ENCODE measurements at places on chromosomes 6 and 20. TPM values are rescaled to one million over a fixed set of nuclear protein-coding genes. Genes with fewer than 3 reads are reported as not detected.

DNA sequence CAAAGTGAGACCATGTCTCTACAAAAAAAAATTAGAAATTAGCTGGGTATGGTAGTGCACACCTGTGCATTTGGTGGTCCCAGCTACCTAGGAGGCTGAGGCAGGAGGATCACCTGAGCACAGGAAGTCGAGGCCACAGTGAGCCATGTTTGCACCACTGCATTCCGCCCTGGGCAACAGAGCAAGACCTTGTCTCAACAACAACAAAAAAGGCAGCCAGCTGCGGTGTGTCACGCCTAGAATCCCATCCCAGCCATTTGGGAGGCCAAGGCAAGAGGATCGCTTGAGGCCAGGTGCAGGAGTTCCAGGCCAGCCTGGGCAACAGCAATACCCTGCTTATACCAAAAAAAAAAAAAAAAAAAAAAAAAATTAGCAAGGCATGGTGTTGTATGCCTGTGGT lies 1.1 kb upstream of the BAK1 start:
- DNase-seq, result no peak

DNA sequence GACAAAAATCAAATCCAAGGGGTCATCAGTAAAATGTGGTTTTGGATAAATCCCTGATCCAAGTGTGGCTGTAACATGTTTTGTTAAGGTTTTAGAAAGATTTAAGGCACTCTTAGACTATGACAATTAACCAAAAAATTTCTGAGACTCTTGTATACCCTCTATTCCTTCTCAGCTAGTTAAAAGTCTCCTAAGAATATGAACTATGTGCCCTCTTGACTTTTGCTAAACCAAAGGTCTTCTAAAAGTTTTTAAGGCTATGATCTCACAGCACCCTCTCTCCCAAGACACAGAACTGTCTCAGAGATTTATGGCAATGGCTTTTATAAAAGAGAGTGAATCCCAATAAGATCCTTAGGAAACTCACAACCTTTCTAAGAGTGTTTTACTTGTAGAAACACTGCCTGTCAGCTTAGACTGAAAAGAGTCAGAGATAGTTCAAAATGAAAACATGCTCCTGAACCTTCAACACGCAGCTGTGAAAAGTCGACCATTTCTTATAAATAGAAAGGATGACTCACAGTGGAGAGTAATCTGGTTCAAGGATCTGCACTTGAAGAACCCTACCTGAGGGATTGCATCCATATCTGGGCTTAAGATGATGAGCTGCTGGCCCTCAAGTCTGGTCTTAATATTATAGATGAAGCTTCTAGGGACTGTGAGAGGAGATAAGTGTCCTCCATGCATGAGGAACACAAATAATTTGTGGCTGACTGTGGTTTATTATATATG lies 388.4 kb upstream of the GJE1 start:
- no peak for DNase-seq

The GMEB2 gene
- 6.2 TPM for polyA plus RNA-seq

DNA sequence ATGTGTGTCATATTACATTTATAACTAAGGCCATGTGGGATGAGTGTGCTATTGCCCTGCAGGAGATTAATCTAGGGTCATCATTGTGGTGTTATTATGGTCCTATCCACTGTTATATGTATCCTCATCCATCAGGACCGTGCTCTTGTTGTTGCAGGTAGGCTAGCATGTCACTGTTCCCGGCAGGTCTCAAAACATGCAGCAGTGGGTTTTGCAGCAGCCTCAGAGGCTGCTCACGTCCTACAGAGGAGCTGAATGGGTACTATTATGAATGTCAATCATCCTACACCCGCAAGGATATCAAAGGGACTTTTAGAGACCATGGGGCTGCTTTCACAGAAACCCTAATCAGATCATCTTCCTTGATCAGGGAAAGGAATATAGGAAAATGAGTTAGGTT lies 318.2 kb downstream of the SAMD5 start:
- DNase-seq, result no peak

GRCh38 chr6:166162599-166163342 lies 4.9 kb downstream of the TBXT start:
- no peak for DNase-seq

The HAO1 gene
- polyA plus RNA-seq, result not detected

The OXT gene
- polyA plus RNA-seq, result 1.0 TPM

- no peak for DNase-seq
Observed at GRCh38 chr6:43845646-43846045, 75.6 kb downstream of the VEGFA start.

The LY86 gene
- 3.6 TPM for polyA plus RNA-seq

DNA sequence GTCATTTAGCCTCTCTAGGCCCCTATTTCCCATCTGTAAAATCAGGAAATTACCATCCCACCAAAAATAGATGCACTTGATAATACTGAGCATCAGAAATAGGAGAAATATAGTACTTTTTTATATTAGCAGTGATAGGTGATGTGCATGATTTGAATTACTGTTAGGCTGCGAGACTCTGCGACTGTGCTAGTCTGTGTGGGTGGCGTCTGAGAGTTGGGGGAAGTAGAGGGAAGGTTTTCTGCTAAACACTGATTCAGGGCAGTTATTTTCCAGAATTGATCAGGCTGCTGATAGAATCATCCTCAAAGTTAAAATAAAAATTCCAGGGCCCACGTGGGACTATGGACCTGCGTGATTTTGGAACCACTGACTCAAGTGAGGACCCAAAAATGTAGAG lies 60.4 kb upstream of the ARMH2 start:
- no peak for DNase-seq

The DDX43 gene
- 0.15 TPM for polyA plus RNA-seq

- DNase-seq, result no peak
Observed at GRCh38 chr6:87277123-87277522, 45.3 kb upstream of the SMIM8 start.

DNA sequence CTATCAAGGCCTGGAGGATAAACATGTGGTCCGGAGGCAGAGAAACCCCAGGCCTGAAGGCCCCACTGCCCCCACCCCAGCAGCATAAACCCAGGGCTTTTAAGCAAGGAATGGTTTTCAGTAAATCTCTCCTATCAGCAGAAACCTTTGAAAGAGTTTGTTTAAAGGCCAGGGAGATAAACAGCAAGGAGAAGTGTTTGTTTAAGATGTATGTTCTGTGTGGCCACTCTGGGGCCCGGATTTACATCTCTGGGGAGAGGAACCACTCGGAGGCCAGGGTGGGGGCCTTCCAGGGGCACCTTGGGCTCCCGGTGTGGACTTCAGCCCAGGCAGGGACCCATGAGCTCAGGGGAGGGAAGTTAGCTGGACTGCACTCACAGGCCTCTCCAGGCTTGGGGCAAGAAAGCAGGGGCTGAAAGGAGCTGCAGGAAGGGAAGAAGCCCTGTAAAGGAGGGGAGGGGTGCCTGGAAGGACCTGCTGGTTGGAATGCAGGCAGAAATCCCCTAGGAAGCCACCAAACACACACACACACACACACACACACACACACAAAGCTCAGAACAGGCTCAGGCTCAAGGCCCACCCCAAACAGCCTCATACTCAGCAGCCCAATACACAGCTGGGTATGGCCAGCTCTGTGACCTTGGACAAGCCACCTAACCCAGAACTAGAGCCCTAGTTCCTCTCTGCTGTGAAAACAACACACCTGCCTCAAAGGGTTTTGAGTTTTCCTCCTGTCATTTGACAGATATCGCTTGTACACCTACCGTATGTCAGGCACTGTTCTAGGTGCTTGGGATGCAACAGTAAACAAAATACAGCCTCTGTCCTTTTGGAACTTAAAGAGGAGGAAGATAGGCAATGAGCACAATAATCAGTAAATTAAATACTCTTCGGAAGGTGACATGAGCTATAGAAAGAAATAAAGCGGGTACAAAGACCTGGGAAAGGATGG lies 26.2 kb upstream of the FOXP4 start:
- DNase-seq, result no peak

The NECAB3 gene
- polyA plus RNA-seq, result not detected

The CD40 gene
- 7.5 TPM for polyA plus RNA-seq

DNA sequence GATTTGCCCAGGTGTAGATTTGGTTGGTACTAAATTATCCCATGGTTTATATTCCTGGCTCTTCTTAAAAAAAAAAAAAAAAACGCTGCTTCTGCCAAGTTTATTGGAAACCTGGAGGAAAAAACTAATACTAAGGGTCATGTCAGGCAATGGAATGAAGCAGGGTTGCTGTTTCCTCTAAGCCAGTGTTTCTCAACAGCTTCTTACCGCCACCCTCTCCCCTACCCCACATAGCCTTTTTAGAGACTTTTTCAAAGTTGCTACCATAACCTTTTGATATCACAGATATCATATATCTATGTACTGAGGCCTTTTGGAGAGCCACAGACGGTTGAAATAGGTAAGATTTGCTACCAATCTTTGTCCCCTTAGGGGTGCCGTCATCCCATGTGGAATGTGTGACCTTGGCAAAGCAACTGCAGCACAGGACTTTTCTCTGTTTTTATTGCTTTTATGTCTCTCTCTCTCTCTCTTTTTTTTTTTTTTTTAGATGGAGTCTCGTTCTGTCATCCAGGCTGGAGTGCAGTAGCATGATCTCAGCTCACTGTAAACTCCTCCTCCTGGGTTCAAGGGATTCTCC lies 35.0 kb downstream of the SYTL3 start:
- no peak for DNase-seq

The AVP gene
- polyA plus RNA-seq, result not detected

DNA sequence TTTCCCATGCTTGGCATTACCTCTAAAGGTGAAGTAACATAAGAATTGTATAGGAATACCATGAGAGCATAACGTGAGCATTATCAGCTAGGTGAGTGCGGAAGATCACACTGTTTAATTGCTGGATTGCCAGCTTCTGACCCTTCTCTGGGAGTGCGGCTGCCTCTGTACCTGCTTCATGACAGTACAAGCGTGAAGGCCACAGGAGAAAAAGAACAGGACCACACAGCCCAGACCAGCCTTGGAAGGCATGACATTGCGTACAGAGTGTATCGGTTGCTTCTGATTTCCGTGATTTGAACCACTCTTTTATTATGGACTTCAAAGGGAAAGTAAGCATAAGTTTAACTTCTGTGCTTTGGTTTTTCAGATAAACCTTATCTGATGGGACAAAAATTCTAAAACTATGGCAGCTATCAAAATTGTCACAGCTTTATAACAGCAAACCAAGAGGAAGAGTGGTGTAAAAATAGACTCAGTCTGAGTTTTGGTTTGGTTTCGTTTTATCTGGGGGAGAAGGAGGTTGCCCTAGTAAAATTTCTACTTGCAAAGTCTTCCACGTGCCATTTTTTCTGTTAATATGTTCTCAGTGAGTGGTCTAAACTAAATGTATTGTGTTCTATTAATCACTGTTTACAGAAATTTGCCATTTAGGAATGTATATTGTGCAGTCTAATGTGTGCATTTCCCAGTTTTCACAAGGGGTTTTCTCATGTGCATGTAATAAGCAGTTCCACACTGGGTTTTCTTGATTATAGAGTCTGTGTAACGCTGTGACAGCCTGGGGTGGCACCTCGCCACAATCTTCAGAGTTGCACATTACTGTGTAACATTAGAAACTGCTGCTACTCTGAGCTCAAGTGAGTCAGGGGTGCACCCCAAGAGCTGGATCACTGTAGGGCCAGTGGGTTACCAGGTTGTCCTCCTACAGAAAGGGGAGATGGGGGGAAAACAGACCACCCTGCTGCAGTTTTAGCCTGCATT lies 97.3 kb downstream of the RPP40 start:
- DNase-seq, result no peak

DNA sequence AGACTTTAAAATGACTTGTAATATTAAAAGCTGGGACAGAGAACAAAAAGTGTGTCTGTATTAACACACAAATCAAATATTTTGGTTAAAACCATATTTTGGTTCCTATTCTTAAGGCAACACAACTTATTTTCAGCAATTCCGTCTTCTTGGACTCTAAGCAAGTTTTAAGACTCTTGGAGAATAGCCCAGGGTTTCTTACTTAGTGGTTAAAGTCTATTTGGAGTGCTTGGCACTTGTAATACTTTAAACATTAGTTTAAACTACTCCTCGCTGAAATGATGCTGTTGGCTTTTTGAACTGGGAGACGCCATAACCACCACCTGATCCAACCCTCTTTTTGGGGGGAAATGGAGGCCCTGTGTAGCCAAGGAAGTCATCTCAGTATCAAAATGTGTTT lies 109.7 kb upstream of the GMDS start:
- DNase-seq, result no peak

The GABRR1 gene
- 1.5 TPM for polyA plus RNA-seq

GRCh38 chr20:6668546-6668945 lies 98.9 kb upstream of the BMP2 start:
- DNase-seq, result no peak

The FERMT1 gene
- 2.6 TPM for polyA plus RNA-seq

- no peak for DNase-seq
Observed at GRCh38 chr6:320351-321157, 28.3 kb downstream of the DUSP22 start.

The CFB gene
- polyA plus RNA-seq, result 1.1 TPM

GRCh38 chr20:48652961-48653705 lies 174.7 kb downstream of the PREX1 start:
- DNase-seq, result no peak

DNA sequence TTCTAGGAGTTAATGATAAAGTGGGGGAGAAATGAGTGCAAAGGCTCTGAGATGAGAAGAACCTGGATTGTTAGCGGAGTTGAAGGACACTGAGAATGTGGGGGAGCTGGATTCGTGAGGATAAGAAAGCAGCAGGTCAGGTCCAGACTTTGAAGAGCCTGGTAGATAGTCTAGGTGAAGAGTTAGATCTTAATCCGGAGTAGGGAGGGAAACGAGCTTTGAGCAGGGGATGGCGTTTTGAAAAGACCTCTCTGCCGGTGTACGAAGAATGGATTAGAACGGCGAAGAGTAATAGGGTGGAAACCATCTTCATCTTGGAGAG lies 487 bp upstream of the PHF20 start:
- no peak for DNase-seq

- DNase-seq, result no peak
Observed at GRCh38 chr6:68364271-68364805, 270.7 kb upstream of the ADGRB3 start.

The EMILIN3 gene
- polyA plus RNA-seq, result 30.3 TPM

DNA sequence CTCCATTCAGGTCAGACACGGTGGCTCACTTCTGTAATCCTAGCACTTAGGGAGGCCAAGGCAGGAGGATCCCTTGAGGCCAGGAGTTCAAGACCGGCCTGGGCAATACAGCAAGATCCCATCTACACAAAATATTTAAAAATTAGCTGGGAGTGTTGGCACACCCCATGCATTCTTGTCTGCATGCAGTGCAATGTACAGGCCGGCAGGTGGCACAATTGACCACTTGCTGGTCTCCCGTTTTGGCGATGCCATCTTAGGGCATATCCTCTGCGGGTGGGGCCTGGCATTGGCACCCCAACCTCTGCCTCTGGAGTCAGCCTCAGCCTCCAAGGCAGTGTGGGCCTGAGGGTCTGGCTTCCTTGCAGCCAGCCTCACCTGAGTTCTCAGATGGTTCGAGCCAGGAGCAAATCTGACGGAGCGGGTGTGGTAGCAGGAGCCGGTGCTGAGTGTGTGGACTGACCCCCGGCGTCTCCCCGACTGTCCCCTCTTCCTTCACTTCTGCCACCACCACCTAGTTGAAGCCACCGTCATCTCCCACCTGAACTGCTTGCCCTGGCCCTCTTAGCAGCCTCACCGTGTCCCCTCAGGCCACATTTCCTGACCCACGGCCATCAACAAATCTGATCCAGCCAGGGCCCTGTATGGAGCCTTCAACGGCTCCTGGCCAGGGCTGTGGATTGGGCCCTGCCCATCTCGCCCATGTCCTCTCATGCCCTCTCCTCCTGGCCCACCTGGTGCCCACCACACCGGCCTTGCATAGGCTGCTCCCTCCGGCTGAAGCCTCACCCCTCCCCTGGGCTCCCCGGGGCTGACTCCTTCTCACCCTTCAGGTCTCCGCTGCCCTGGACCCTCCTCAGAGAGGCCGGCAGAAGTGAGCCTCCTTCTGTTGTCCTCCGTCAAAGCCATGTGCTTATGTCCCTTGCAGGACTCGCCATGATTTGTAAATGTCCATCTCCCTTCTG lies 44.0 kb downstream of the EFCAB8 start:
- DNase-seq, result peak; percentile 14

- DNase-seq, result no peak
Observed at GRCh38 chr6:3269281-3269975, 10.7 kb downstream of the PSMG4 start.
